ENCODE measurements at places on chromosomes 11 and 22.

DNA sequence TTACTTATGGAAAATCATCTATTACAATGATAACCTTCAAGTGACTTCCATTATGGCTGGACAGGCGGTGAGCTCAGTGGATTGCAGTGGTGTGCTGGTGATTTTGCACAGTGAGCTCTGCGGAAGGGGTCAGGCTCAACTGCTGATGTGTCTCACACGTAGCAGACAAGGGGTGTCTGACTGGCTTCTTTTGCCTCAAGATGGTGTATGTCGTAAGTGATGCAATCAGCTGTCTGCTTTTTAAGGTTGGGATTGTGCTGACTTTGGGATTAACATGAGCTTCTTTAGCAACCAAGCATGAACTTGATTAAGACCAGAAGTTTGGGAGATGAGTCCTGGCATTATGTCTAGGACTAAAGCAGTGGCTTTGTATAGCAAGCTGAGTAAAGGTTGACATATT is 49.5 kb downstream of the POLD3 start:
- DNase-seq, result no peak

- no peak for DNase-seq
Observed at GRCh38 chr11:58613228-58613627, 9.2 kb upstream of the CNTF start.

DNA sequence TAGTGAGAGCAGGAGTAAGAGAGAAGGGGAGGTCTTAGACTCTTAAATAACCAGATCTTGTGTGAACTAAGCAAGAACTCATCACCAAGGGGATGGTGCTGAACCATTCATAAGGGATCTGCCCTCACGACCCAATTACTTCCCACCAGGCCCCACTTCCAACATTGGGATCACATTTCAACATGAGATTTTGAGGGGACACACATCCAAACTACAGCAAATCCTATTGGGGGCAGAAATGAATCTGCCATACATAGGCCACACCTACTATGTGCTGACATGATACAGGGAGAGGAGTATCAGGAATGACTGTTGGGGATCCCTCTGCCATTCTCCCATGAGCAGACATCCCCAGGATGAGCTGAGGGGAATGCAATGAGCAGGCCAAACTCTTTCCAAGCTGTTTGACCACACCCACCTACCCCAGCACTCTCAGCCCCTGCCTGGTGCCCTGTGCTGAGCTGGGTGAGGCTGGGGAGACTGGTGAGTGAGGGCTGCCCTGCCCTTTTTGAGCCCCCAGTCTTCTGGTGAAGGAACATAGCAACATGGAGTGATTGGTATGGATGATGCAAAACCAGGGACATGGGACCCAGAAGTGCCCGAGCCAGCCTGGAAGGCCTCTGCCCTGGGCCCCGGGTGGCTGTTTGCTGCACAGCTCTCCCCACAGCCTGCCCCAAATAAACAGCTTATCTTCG is 1.2 kb upstream of the GTSE1 start:
- no peak for DNase-seq

GRCh38 chr11:92978271-92979111 is 9.0 kb downstream of the MTNR1B start:
- DNase-seq, result no peak

DNA sequence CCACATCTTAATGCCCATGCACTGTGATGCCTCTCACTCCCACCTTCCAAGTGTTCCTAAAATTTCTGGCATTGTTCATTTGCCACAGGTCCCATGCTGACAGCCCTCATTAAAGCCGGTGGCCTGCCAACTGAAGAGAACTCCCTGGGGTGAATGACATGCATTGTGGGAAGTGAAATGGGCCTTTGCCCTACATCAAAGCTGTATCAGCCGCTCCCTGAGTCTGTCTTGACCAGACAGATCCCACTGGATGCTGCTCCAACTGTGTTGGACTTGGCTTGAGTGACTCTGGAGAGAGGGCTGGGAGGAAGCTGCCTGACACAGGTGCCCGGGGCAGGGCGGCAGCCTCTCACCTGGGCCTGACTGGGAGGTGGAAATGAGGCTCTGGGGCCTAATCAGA is 8.8 kb upstream of the SEC14L4 start:
- DNase-seq, result no peak

DNA sequence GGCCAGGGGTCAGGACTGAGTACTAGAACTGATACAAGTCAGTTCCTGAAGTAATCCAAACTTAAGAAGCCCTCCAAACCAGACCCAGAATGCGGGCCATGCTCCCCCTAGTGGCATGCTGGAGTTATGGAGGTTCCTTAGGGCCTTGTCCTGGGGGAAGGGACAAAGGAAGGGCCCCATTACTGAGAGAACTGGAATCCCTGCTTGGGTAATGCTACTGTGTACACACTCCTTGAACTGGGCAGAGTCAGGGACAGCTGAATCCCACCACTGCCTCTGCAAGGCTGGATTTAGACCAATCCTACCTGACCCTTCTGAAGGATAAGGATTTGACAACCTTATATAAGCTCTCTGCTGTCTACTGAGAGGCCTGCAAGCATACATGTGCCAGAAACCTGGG is 97.3 kb upstream of the AKIP1 start:
- DNase-seq, result no peak

DNA sequence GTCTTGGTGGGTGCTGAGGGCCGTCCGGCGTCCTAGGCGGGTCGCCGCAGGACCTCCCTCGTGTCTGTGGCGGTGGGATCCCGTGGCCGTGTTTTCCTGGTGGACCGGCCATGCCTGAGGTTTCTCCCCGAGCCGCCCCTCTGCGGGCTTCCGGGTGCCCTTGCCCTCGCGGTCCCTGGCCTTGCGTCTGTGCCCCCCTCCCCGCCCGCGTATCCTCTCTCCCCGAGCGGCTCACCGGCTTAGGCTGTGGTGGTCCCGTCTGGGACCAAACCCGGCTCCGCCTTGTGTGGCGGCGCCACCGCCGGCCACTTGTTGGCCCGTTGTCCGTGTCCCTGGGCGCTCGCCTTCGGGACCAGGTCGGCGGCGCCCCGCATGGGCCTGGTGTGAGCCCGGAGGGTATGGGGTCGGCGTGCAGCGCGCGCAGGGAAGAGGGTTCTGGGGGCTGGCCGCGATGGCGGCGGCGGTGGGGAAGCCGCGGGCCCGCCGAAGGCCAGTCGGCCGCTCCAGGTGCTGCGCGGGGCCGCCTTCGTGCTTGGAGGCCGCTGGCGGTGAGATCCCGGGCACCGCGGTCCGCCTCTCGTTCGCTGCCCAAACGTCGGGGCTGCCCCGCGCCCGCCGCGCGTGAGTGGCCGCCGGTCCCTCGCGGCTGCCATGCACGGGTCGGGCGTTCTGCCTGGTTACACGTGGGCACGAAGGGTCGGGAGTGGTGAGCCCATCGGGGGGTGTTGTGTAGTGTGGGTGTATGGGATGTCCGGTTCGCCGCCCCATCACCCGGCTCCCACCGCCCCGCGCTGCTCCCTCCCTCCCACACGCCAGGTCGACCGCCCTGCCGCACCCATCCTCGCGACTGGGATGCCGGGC is 3899.1 kb upstream of the OR11H1 start:
- DNase-seq, result no peak

- DNase-seq, result no peak
Observed at GRCh38 chr11:127656116-127656836, 655.7 kb upstream of the KIRREL3 start.

GRCh38 chr11:30025396-30026139 is 8.7 kb upstream of the KCNA4 start:
- no peak for DNase-seq

- DNase-seq, result no peak
Observed at GRCh38 chr11:27088353-27088752, 47.7 kb downstream of the BBOX1 start.

GRCh38 chr22:40451210-40451609 is 80.8 kb downstream of the SGSM3 start:
- no peak for DNase-seq

- DNase-seq, result no peak
Observed at GRCh38 chr22:19488884-19489843, 9.4 kb downstream of the CDC45 start.

DNA sequence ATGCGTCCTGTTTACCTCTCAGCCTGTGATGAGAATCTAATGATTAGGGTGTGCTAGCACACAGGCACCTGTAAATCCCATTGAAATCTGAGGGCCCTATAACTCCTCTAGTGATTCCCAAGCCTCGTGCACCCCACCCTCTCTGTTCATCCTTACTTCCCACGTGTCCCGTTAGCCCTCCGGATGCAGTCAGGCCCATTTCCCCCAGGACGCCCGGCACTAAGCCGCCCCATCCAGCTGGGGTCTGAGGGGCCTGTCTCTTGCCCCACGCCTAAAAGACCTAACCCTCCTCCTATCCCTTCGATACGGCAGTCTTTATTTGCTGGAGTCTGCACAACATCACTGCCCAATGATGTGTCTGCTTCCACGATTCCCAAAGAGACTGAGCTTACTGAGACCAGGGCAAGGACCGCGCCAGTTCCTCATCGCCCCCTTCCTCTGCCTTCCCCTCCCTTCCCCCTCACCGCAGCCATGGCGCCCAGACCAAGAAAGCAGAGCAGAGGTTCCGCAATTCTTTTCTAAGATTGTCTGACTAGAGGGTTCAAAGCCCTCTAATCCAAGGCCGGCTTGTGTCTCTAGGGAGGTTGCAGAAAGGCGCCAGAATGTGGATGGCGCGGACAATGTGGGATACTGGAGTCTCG is 1.1 kb upstream of the FADS2 start:
- no peak for DNase-seq

DNA sequence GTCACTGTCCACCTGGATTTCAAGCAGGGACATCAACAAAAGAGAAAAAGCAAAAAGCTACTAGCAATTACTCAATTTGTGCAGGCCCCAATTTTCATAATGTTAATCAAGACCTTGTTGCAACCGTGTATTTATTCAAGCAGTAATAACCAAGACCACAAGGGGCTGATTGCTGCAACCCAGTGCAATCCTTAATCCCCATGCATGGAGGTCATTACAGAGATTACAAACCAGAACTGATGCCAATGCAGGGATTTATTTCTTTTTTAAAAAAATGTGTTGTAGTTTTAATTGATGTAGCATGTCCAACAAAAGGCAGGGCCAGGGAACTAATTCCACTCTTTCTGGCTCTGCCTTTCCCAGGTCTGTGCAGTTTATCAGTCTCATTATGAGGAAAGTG is 18.4 kb downstream of the TECTA start:
- DNase-seq, result no peak

DNA sequence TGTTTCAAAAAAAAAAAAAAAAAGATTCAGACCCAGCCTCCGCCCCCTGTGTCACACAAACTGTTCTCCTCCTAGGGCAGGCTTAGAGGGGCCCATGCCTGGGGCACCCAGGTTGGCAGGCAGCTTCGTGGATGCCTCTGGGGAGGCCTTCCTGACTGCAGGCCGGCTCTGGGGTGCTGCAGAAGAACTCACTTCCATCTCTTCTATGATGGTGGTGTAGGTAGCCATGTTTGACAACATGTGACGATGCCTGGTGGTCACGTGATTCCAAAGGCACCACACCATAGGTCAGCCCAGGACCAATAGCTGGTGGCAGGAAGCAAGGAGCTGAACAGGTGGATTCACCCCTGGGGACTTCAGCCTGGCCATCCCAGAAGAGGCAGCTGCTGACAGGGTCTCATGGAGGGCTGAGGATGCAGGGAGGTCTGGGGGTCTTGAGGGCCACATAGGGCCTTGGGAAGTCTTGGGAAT is 24.1 kb upstream of the CELSR1 start:
- no peak for DNase-seq

- no peak for DNase-seq
Observed at GRCh38 chr22:33894515-33894914, 25.8 kb downstream of the LARGE1 start.

DNA sequence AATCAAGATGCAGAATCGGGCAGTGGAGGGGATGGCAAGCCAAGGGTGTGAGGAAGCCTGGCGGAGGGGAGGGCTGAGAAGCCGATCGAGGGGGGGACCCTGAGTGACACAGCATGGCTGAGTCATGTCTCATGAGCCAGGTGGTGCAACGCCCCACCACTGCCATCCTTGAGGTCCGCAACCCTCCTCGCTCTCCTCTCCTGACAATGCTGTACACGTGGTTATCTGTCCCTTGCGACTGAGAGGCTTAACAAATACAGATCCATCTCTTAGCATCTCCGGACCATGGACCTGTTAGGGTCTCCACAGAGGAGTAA is 14.2 kb downstream of the SLC22A12 start:
- no peak for DNase-seq

DNA sequence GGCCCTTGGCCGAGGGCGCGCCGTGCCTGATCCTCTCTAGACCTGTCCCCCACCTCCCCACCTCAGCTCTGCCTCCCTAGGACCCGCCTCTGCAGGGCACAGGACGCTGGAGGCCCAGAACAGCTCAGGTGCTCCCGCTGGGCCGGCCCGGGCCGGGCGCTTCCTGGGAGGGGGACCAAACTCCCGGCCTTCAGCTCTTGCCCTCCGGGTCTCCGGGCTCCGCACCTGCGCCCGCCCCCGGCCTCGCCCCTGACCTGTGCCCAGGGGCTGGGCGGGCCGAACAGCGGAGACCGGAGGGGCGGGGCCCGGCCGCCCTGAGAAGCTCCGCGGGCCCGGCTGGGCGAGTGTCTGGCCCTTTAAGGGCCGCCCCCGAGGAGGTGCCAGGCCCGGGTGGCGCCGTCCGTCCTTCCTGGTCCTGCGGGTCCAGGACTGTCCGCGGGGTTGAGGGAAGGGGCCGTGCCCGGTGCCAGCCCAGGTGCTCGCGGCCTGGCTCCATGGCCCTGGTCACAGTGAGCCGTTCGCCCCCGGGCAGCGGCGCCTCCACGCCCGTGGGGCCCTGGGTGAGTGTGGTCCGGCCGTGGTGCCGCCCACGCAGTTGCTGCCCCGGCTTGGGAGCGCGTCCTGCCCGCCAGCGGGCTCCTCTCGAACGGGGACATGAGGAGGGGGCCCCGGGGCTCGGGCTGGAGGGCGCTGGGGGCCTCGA is at the start of gene SSH3:
Gene SSH3, plus strand, starts transcription at position 399 of the 703 bp plus-strand sequence. Its CDS starts 96 bp downstream, at position 495.
- peak; percentile 58 for DNase-seq

DNA sequence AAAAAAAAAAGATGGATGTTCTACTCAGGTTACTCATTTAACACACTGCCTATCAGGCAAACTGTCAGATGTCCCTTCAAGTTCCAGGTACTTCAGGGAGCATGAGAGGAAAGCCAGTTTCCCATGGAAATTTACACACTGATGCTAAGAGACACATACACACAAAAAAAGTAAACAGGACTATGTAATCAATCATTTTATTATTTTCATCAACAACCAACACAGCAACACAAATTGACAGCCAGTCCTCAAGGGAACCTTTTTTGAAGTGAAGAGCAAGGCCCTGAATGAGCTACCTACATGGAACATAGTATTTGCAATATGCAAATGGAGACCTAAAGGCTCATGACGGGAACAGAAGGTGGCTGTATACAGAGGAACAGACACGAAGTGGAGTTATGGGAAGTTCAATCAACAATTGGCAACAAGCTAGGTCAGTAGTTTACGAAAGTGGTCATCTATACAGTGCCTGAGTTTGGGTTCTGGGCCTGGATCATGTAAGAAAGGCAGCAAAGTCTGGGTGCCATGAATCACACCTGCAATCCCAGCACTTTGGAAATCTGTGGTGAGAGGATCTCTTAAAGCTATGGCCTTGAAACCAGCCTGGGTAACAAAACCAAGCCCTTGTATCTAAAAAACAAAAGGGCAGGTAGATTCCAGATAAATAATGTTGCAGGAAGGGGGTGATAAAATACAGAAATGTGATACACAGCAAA is 12.6 kb upstream of the WDR74 start:
- DNase-seq, result no peak
